Activated CD4-positive, CD25-positive, alpha-beta regulatory T cell (primary cell): ENCODE measurements at places on chromosomes 7 and 10.

GRCh38 chr7:115476671-115477181, 553.8 kb downstream of the TFEC start:
- DNase-seq: no peak

- DNase-seq: no peak
Observed at GRCh38 chr10:112716924-112717413, 233.1 kb upstream of the TCF7L2 start.

- DNase-seq: no peak
Observed at GRCh38 chr7:67493366-67493765, 496.7 kb downstream of the TYW1 start.

GRCh38 chr7:80873140-80873539, 45.7 kb downstream of the SEMA3C start:
- no peak for DNase-seq

DNA sequence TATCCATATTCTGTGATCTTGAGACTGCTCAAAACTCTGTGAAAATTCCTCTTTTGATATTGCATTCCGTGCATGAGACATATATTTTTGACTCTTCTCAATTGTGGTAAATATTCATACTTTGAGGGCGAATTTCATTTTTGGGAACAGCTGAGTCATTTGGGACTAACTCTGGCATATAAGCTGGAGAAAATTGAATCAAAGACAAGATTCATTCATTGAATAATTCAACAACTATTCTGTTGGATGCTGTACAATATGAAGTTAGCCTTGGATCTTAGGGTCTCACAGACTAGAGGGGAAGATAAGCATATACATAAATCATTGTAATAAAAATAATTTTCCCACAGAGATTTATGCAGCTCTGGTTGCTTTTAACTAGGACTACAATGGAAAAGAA, 183.2 kb upstream of the NEBL start:
- no peak for DNase-seq

DNA sequence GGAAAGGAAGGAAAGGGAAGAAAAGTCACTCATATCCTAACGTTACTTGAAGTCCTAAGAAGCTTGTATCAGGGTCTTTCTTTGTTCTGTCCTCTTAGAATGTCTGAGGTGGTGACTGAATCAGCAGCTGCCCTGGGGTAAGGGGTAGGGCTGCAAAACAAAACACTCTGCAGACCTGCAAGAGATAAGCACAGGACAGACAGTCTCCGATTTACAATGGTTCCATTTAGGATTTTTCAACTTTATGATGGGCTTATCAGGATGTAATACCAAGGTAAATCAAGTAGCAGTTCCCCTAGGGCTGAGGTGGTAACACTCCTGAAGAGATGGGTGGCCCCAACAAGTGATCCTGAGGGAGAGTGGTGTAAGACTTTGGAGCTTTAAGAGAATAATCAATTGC, 16.5 kb downstream of the KDM7A start:
- no peak for DNase-seq

DNA sequence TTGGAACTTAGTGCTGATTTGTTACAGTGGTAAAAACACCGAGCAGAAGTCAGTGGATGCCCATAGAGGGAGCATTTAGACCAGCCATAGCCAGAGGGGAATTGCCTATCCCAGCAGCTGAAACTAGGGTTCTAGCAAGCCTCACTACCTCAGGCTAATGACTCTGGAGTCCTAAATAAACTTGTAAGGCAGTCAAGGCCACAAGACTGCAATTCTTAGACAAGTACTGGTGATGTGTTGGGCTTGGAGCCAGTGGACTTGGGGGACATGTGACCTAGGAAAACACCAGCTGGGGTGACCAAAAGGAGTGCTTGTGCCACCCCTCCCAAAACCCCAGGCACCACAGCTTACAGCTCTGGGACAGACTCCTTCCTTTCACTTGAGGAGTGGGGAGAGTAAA, 209.0 kb downstream of the MAGI2 start:
- no peak for DNase-seq

- DNase-seq: no peak
Observed at GRCh38 chr7:70215491-70215890, 617.2 kb downstream of the AUTS2 start.

DNA sequence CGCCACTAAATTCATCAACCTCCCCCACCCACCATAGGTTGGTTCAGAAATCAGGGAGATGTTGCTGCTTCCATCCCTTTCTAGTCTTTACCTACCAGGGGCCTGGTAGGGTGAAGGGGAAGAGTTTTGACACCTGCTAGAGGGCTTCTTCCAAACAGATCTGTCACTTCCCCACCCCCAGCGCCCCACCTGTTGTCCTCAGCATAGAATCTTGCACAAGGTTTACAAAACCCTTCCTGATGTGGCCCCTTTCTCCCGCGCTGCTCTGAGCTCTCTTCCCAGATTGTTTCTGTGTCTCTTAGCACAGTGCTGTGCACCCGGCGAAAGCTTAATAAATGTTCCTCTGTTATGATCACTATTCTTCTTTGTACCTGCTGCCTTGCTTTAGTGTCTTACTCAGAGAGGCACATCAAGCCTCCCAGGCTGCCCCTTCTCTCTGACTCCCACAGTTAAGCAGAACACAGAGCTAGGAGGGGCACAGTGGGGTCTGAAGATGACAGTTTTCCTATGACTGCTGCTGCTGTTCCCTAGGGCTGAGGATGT, 11.2 kb upstream of the C10orf95 start:
- DNase-seq: no peak

- no peak for DNase-seq
Observed at GRCh38 chr7:70634610-70635068, 497.3 kb upstream of the GALNT17 start.

DNA sequence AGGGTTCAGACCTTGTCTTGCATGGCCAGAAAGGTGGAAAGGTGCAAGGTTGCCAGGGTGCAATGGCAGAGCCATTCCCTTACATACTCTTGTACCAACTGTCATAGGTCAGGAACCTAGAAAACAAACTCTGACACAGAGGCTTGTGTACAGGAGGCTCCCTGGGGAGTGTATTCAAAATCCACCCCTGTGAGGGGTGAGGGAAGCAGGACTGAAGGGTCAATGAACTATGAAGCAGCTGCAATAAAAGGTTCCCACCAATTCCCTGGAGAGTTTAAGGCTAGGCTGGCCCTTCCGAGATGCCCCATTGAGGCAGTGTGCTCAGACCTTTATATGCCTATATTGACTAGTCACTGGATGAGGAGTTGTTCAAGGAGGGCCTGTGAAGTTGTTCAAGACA, 13.9 kb upstream of the CUZD1 start:
- no peak for DNase-seq

- no peak for DNase-seq
Observed at GRCh38 chr7:15874774-15875173, 188.3 kb upstream of the MEOX2 start.

DNA sequence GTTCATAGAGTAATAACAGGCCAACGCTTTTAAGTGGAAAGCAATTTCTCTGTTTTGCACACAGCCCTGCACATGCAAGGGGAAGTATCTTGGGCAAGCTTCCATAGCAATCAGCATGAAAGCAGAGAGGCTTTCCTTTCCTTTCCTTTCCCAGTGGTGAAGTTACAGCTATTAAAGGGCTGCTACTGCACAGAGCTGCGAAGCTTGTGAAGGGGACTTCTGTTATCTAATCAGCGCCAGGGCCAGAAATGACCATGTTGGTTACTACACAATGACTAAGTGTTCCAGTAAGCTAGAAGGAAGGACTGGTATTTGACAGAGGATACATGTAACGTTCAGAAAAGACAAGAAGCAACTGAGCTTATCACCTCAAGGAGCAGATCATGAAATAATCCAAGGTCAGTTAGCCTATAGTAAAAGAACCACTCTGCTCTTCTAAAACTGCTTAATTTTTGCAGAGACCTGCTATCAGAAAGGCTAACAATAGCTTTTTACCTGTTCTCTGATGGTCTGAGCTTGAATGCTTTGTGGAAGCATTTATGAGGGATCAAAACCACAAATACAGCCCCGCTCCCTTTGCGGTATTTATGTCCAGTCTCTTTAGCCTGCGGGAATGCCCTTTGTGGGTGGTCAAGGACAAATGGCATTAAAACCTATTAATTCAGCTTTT, 45.9 kb downstream of the SGMS1 start:
- DNase-seq: no peak

DNA sequence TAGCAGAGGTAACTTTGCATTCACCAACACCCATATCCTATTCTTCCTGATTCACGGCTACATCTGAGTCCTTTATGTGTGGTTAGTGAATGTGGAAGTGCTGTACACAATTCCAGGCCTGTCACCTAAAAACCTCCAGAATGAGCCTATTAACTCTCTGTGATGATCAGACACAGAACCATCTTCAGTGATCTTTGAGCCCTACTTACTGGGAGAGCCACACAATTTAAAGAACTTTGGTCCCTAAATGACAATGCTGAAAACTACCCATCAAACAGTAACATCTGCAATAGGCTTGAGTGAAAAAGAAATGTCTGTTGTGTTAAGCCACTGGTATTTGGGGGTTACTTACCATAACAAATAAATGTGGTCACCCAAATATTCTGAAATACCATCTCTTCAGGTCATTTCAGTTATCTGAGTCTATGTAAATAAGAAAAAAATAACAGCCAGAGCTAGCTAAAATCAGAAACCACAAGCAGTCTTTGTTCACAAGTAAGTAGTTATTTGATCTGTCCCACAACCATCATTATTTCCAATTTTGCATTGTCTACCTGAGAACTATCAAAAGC, 145.7 kb downstream of the HGF start:
- no peak for DNase-seq

- DNase-seq: no peak
Observed at GRCh38 chr10:72259491-72260238, 14.1 kb upstream of the DDIT4 start.

GRCh38 chr10:127759276-127759675, 22.3 kb downstream of the FOXI2 start:
- no peak for DNase-seq

DNA sequence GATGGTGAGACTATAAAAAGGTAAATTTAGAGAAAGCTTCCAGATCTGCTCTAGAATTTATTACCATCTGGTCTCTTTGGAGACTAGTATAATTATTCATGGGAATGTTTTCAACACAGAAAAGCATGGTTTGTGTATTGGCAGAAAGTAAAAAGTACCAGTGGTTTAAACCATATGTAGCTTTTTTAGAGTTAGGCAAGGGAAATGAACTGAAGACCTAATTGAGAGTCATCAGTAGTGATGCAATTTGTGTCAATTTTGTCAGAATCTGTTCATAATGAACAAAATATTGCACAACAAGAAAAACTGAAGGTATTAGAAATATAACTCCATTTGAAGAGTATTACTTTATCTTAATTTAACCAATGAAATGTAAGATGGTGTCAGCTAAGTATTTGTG, 181.4 kb downstream of the ADK start:
- DNase-seq: no peak

- DNase-seq: no peak
Observed at GRCh38 chr7:132489776-132490237, 86.5 kb downstream of the PLXNA4 start.

DNA sequence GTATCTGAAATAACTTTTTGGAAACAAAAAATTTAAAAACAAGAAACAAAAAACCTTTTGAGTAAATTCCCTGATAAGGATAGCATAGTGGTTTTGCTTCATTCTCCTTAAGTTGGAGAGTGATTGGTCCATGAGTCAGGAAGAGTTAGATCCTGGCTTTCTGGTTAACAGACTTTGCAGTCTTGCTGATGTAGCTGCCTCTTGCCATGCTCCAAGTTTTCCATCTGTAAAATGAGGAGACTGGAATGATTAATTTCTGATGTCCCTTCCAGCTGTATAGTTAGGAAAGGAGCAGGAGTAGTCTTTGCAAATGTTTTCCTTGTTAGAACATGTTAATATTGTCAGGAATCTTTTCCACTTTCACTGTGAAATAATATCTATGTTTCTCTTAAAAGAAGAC, 266.6 kb downstream of the DNAJB9 start:
- no peak for DNase-seq

DNA sequence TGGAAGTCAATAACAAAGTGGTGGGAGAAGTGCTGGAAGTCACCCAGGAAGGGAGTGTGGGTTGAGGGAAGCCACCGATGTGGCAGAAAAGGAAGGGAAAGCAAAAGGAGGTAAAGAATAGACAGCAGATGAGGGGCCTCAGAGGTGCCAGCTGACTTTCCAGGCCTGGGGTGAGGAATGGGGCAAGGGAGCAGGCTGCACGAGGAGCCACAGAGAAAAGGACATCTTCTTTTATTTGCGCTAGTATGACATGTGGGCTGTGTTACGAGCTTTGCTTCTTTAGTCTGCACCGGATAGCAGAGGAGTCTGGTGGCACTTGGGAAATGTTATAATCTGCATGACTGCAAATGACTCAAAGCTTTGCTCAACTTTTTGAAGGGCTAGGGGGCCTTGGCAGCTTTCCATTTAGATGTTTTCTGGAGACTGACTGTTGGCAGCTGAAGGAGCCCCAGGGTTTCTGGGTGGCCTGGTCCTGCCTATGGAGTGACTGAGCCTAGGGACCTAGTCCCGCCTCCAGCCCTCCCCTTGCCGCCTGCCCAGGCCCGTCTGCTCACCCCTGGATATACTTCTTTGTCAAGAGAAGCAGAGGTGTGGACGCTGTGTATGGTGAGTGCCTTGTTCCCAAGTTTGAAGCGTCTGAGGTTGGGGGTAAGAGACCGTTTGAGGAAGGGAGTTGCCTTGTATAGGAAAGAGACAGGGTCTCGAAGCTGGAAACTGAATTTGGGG, 5.1 kb downstream of the PRXL2A start:
- DNase-seq: no peak

GRCh38 chr7:143504937-143505297, 27.2 kb downstream of the TAS2R41 start:
- no peak for DNase-seq

- no peak for DNase-seq
Observed at GRCh38 chr10:35075228-35075627, 14.9 kb downstream of the CUL2 start.

GRCh38 chr10:71216363-71216695, 4.0 kb downstream of the UNC5B start:
- no peak for DNase-seq

- peak; percentile 59 for DNase-seq
Observed at GRCh38 chr10:88879534-88880281, at the start of gene STAMBPL1. STAMBPL1 (plus strand) TSS chr10:88880245; CDS start chr10:88901709, 21,464 bp downstream.

DNA sequence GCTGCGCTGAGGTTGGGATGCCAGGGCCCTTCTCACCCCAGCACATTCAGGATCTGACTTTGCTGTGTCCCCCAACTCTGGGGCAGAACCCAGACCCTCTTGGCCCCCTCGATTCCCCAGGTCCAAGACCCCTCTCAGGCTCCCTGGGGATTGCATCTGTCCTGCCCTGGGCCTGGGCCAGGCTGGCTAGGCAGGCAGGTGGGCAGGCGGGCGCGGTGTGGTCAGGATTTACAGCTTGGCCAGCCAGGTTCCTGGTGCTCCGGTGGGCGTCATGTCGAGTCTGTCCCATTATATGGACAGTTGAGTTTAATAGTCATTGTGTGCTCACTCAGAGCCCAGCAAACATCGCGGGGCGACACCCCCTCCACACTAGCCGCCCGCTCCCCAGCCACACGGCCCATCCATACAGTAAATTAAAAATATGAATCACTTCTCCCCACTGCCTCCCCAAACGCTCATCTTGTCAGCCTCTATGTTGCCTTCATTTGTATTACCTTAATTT, 23.5 kb downstream of the POLL start:
- no peak for DNase-seq

- no peak for DNase-seq
Observed at GRCh38 chr10:6171881-6172695, 30.6 kb upstream of the PFKFB3 start.
